Caco-2 (cell line): ENCODE measurements at places on chromosomes 13 and 19. TPM values are rescaled to one million over a fixed set of nuclear protein-coding genes. Genes with fewer than 3 reads are reported as not detected.

The NUDT15 gene
- 32.3 and 36.0 TPM in 2 replicates for total RNA-seq

- no peak for DNase-seq
Measured at GRCh38 chr19:50750010-50750409, 20.3 kb upstream of the GPR32 start.

The CYP4F12 gene
- total RNA-seq, result 0.16 and 0.39 TPM in 2 replicates

GRCh38 chr19:15292847-15293582, 39.3 kb downstream of the BRD4 start:
- no peak for DNase-seq

DNA sequence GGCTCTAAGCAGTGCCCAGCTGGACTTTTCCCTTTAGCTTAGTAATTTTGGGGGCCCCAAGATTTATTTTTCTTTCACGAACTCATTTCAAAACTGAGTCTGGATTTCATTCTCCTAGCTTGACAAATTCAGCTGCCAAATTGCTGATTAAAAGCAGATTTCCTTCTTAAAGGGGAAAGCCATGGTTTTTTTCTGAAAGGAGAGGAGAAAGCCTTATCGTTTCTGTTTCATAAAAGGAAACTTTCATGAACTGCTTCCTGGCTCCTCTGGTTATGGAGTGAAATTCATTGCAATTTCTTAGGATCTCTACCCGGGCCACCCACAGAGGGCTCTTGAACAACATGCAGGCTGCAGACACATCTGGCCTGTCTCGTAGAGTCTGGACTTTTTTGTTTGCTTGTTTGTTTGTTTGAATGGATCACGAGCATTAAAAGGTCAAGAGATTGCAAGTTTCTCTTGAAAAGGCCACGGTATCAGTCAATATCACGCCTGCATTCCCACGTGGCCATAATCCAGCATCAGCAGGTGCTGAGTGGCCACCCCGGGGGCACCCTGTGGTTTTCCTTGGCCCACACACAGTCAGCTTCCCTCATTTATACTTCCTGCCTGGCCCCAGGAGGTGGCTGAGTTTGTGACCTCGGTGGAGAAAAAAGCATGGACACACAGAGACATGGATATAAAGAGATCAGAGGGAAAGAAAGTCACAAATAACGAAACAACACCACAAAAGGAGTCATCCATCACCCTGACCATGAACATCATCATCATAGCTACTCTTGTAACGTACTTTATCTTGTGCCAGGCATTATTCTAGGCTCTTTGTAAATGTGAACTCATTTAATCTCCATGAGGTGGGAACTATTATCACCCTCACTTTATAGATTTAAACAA, 10.5 kb upstream of the KLK4 start:
- DNase-seq, result no peak

DNA sequence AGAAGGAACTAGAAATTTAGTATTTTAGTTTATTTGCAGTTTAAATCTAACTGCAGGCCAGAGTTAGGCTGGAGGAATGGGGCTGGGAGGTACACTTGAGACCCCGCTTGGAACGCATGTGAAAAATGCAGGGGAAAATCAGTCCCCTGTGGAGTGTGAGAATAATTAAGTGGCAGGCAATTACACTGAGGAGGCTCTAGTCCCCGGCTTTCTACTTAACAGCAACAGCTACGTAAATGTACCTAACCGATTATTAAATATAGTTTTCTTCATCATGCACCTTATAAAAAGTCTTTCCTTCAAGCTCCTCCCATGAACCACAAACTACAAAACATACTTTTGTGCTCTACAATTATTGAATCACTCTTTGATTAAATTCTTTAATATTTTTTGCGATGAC, 804 bp downstream of the ZNF708 start:
- no peak for DNase-seq

The ACTL9 gene
- total RNA-seq, result not detected in 2 replicates

DNA sequence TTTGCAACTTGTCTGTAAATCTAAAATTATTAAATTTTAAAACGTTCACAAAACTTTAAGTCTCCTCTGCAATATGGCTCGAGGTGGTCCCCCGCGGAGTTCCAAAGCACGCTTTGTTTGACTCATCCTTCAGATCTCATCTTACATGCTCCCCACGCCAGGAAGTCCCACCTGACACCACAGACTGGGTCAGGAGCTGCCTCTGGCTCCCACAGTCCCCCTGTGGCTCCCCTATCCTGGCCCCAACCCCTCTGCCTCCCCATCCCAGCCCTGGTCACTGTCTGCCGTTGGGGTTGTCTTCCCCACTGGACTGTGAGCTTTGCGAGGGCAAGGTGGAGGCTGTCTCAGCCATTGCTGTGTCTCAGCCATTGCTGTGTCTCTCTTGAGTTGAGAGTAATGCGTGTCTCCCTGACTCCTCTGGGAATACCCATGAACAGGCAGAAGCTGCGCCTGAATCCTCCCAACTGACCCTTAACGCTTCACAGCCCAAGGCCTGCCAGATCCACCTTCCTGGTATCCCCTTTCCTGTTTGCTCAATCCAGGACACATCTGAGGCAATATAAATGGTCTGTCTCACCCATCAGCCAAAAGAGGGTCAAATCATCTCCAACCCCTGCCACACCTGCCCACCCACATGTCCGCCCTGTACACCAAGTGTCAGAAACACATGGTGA, 15.9 kb downstream of the DYRK1B start:
- DNase-seq, result no peak

DNA sequence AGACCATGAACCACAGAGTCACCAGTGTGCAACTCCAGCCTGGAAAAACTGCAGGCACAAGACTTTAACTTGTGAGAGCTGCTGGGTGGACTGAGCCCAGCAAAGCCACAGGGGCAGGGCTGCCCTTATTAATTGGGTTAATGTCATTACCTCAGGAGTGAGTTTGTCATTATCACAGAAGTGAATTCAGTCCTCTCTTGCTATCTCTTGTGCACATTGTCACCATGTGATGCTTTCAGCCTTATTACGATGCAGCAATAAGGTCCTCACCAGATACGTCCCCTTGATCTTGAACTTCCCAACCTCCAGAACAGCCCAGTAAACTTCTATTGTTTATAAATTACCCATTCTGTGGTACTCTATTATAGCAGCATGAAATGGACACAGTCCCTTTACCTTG, 158.1 kb downstream of the LHFPL6 start:
- DNase-seq, result no peak

The FBXO27 gene
- total RNA-seq, result 3.4 and 3.8 TPM in 2 replicates

GRCh38 chr19:3507371-3508120, 1.4 kb downstream of the FZR1 start:
- no peak for DNase-seq

- DNase-seq, result no peak
Measured at GRCh38 chr13:69180034-69180433, 927.6 kb upstream of the ATXN8OS start.
